ENCODE measurements at places on chromosomes 16 and 17.
A peak's percentile ranks its signal among the peaks of the same experiment; 100 is the strongest.

DNA sequence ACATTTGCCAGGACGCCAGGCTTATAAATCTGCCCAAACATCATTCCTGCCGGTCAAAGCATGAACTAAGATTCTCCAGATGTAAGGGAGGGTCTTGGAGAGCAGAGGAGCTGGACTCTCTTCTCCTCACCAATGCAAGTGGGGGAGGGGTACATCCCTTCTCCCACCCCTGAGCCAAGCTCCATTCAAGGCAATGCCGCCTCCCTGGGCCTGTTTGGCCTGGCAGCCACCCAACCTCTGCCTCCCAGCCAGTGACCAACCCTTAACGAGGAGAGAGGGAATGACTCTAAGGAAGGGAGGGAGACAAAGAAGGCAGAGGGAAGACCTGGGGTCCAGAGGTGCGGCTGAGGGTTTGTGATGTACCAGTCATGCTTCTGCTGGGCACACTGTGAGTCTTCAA is 13.8 kb downstream of the C17orf50 start:
- peak; percentile 53 for DNase-seq

DNA sequence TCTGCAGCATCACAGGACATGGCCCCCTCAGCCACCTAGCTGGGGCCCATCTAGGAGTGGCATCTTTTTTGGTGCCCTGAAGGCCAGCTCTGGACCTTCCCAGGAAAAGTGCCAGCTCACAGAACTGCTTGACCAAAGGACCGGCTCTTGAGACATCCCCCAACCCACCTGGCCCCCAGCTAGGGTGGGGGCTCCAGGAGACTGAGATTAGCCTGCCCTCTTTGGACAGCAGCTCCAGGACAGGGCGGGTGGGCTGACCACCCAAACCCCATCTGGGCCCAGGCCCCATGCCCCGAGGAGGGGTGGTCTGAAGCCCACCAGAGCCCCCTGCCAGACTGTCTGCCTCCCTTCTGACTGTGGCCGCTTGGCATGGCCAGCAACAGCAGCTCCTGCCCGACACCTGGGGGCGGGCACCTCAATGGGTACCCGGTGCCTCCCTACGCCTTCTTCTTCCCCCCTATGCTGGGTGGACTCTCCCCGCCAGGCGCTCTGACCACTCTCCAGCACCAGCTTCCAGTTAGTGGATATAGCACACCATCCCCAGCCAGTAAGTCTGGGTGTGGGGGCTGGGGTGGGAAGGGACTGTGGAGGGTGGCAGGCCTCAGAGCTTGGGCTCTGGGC is 22.0 kb downstream of the RARA start:
- DNase-seq: no peak

DNA sequence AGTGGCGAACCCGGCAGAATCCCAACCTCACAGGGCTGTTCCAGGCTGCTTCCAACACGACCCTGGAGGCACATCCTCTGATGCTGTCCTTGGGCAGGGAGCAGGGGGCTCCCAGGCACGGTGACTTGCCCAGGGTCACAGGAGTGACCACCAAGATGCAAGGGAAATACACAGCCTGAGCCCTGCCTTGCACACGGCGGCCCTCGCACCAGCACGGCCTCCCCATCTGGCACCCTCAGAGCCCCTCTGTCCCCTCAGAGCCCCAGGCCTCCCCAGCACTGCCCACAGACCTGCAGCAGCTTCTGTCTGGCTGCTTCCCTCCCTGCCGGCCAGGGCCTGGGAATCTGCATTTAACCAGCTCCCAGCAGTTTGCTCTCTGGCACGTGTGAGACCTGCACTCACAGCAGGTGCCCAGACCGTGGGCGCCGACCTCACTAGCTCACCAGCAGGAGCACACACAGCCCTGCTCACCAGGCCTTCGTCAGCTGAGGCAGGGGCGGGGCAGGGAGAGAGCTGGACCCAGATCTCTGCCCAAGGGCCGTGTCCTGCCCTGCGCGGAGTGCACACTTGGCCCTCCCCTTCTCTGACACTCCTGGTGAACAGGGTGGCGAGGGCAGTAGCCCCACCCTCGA is 29.7 kb upstream of the ZC3H18 start:
- no peak for DNase-seq

- peak; percentile 20 for DNase-seq
Measured at GRCh38 chr16:67036323-67036741, 7.4 kb downstream of the CBFB start.

- DNase-seq: peak; percentile 82
Measured at GRCh38 chr17:34306466-34306865, 12.8 kb upstream of the CCL8 start.

- DNase-seq: no peak
Measured at GRCh38 chr17:66509926-66510325, 207.5 kb downstream of the PRKCA start.

DNA sequence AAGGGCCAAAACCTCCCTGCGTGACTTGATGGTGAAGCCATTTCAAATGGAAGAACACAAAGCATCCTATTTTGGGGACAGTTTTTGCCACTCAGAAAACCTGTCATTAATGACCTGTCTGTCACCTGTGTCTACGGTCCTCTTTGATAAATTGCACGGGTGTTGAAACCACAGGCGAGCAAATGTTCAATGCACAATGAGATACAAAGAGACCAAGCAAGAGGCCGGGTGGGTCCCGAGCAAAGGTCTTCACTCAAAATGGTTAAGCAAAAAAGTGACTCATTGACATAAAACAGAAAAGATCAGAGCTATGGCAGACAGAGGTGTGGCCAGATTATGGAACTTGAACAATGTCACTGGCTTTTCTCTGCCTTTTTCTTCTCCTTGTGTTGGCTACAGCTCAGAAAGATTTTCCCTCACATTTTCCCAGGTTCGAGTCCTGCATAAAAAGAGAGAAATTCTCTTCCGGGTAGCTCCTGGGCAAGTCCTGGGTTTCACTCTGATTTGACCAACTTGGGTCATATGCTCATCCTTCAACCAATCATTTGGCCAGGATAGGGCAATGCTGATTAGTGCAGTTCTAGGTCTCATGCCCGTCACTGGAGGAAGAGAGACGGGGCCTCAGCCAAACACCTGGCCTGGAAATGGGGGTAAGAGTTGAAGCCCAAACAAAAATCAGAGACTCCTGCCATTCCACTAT is 92.2 kb downstream of the CMC2 start:
- no peak for DNase-seq
